Stimulated activated CD8-positive, alpha-beta memory T cell treated with anti-CD3 and anti-CD28 coated beads, Interleukin-2, amount 100 ng/mL, for 1 hour (primary cell): ENCODE measurements at places on chromosomes 13 and 19.

GRCh38 chr13:103101901-103102300, 35.7 kb upstream of the SLC10A2 start:
- DNase-seq = no peak

GRCh38 chr13:24680258-24680920, at the start of gene ATP12A:
TSS of gene ATP12A (plus strand) at chr13:24680408. CDS start at chr13:24680744, 336 bp downstream.
- DNase-seq = peak; percentile 6

DNA sequence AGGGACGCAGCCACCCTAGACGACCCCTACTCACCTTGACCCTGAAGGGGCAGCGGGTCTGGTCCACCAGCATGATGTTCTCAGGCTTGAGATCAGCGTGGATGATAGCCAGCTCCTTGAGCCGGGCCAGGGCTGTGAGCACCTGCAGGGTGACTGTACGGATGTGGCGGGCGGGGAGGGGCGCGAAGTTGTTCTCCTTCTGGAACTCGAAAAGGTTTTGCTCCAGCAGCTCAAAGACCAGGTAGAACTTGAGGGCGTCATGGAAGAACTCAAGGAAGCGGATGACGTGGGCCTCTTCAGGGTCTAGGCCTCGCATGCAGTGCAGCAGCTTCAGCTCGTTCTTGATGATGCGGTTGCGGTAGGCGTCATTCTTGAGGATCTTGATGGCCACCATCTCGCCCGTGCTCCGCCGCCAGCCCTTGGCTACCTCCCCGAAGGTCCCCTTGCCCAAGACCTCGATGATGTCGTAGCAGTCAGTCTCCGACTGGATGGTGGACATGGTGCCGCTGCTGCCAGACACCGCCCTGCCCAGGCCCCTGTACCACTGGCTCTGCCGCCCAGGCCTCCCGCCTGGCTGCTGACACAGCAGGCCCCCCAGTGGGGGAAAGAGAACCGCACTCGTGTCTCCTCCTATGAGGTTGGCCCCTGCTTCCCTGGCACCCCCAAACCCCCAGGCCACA, 437 bp downstream of the HIPK4 start:
- DNase-seq = no peak

- no peak for DNase-seq
Measured at GRCh38 chr19:17610384-17610783, 54.9 kb downstream of the COLGALT1 start.

DNA sequence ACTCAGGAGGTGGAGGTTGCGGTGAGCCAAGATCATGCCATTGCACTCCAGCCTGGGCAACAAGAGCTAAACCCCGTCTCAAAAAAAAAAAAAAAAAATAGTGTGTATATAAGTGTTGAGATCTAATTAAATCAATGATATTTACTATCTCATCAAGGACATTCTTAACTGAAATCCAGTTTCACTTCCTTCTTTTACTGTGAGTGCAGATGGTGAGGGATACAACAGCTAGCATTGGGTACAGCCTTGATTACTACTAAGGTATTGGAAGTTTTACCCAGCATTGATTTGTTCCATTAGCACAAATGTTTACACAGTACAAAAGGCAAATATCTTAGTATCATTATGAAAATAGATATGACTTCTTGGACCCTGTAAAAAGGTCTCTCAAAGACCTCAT, 546.6 kb downstream of the KCTD12 start:
- no peak for DNase-seq

DNA sequence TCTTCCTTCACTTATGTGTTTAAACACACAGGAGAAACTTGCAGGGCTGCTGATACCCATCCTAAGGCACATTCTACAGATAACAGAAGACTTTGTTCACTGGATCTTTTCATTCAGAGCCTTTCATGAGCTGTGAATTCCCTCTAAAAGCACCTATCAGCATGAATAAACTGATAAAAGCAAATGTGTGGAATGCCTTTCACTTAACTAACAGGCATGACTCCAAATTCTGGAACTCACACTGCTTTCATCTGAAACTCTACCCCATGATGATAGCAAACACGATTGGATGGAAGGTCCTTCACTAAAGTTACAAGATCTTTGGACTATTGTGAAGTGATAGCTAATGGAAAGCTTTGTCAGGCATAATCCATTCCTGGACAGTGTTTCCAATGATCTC, 457.3 kb downstream of the EFNB2 start:
- no peak for DNase-seq

DNA sequence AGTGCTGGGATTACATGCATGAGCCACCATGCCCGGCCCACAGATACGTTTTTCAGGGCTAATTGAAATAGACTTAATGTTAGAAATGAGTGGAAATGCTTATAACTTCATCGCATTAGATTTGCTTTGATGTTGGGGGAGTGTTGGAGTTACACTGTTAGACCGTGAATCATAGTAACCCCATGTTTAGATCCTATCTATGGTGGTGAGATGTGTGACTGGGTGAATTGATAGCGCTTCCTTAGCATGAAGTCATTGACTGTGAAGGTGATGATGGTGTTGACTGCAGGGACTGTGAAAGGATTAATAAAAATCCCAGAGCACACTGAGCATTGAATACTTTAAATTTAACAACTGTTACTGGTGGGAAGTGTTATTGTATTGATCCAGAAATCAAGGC, 1.7 kb downstream of the ZNF264 start:
- no peak for DNase-seq

DNA sequence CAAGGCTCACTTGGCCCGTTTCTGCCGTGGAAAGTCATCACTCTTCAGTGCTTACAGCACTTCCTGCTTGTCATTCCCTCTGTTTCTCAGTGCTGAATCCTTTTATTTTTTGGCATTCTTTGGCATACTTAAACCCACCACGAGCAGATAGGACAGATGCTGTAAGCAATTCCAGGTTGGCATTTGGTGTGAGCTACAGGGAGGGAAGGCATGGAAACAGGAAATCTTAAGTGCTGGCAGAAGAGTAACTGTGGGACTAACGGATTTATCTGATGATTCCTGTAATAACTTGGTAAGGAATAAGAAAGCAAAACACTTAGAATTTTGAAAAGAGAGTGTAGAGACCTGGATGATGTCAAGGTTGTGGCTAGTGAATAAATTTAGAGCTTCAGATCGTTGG, 273.4 kb downstream of the GPC6 start:
- DNase-seq = no peak

DNA sequence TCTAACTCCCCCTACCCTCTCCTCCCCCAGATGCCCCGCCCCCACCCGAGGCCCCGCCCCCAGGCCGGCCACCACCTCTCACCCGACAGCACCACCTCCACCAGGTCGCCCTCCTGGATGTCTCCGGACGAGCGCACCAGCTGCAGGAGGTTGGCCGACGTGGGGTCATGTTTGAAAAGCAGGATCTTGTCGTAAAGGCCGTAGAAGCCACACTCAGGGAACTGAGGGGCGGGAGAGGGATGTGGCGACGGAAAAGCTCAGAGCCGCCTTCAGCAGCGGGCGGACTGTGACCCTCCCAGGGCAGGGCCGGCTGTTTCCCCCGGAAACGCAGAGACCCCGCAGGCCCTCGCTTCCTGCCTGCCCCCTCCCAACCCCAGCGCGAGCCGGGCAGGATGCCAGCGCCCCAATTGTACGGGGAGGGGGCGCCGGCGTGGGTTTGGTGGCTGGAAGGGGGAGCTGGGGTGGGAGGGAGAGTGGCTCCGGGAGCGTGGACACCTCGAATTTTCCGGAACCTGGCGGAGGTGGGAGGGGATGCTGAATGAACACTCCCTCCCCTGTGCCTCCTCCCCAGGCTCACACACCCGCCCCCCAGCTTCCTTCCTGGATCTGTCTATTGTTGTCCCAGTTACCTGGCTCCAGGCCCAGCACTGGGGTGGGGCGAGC, 3.0 kb downstream of the PRKD2 start:
- peak; percentile 66 for DNase-seq

GRCh38 chr13:99866781-99867180, 104.8 kb downstream of the ZIC5 start:
- no peak for DNase-seq

- no peak for DNase-seq
Measured at GRCh38 chr19:2221250-2221831, 14.8 kb downstream of the PLEKHJ1 start.

- no peak for DNase-seq
Measured at GRCh38 chr13:48158290-48158689, 63.4 kb upstream of the MED4 start.

GRCh38 chr19:46546194-46546896, 50.7 kb upstream of the PNMA8B start:
- DNase-seq = no peak

DNA sequence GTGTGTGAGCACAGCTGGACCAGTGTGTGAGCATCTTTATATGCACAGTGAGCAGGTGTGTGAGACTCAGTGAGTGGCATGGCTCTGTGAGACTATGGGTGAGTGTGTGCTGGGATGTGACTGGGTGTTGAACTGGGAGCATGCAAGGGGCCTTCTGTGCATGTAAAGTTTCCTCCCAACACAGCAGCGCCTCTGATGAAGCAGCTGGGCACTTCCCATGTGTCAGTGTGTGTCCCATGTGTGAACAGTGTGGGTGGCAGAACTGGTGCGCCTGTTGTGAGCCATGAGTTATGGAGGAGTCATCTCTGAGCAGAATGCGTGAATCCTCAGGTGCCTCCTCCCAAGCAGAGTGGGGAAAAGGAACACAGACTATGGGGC, 24.1 kb downstream of the LGALS16 start:
- no peak for DNase-seq

DNA sequence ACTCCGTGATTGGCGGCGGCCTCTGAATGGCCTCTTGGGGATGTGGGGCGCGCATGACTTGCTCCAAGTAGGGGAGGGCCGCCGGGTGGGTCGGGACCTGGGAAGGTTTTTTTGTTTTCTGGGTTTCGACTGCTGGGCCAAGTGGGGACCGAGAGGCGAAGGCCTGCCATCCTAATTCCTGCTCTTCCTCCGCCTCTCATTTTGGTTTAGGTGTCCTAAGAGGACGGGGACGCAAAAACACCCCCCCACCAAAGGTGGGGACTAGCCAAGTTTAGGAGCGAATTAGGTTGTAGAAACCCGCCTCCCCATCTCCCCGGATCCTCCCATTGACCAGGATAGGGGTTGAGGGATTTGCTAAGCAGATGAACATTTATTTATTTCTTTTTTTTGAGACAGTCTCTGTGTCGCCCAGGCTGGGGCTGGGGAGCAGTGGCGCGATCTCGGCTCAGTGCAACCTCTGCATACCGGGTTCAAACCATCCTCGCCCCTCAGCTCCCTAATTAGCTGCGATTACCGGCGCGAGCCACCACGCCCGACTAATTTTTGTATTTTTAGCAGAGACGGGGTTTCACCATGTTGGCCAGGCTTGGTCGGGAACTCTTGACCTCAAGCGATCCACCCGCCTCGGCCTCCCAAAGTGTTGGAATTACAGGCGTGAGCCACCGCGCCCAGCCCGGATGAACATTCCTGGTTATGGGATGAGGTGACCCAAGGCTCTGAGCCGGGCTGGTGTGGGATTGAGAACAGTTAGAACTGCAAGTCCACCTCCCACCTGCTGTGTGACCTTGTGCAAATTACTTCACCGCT, 838 bp downstream of the PPP2R1A start:
- DNase-seq = no peak

- DNase-seq = no peak
Measured at GRCh38 chr19:18269070-18269723, 5.1 kb downstream of the IQCN start.

GRCh38 chr19:35184267-35184666, 29.7 kb downstream of the FXYD5 start:
- DNase-seq = no peak

DNA sequence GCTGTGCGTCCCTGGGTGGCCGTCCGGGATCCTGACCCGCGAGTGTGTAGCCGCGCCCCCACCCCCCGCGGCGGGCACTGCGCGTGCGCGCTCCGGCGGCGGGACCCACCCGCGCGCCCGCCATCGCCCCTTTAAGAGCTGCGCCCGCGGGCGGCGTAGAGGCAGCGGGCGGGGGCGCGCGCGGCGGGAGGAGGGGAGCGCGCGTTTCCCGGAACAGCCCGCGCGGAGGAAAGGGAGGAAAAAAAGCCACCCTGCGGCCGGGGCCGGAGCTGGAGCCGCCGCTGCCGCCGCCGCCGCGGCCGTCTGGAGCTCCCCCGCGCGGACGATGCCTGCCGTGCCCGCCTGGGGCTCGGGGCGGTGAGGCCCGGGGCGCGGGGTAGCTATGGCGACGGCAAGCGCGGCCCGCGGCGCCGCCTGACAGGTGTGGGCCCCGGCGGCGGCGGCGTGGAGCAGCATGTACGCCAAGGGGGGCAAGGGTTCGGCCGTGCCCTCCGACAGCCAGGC, at the start of gene SSBP4:
Gene SSBP4, plus strand, starts transcription at position 204 of the 504 bp plus-strand sequence. Its CDS starts 251 bp downstream, at position 455.
- DNase-seq = no peak

DNA sequence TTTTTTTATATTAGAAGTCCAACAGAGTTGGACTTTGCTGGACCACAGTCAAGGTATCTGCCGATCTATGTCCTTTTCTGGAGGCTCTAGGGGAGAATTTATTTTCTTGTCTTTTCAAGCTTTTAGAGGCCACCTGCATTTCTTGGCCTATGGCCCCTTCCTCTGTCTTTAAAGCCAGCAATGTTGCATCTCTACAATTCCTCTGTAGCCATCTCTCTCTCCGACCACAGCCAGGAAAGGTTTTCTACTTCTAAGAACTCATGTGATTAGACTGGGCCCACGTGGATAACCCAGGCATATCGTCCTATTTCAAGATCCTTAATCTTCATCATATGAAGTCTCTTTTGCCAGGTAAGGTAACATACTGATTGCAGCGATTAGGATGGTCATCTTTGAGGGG, 43.5 kb upstream of the RGCC start:
- DNase-seq = no peak

DNA sequence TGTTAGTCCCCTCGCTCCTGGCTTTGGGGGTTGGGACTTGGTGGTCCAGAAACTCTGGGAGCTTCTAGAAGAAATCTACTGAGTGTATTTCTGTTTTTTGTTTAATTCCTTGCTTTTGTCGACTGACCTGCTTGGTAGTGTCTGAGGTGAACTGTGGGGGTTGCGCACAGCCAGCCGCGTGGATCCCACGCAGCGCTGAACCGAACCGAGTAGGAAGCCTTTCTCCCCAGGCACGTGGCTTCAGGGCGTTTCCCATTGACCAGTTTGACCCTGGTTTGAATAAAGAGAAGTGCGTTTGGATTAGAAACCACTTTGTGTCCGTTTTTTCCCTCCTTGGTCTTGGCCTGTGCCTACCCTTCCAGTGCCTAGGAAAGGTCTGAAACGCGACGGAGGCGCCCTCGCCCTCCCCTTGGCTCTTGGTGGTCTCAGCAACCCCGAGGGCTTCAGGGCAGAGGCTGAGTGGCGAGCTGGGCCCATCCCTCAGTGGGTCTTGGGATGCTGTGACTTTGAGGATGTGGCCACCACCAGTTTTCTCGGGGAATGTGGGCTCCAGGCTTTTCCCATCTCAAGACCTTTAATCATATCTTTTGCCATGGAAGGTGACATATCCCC, 2.7 kb upstream of the RPS15 start:
- DNase-seq = no peak

GRCh38 chr19:6424939-6425731, 524 bp upstream of the KHSRP start:
- DNase-seq = peak; percentile 98

- DNase-seq = no peak
Measured at GRCh38 chr13:95091755-95092154, 209.5 kb downstream of the ABCC4 start.

GRCh38 chr19:30558793-30559192, 186.6 kb downstream of the ZNF536 start:
- no peak for DNase-seq

GRCh38 chr19:8081569-8082550, 29.3 kb downstream of the CCL25 start:
- DNase-seq = no peak

GRCh38 chr19:45499196-45500180, 1.2 kb downstream of the PPM1N start:
- no peak for DNase-seq
